ENCODE measurements at places on chromosomes 2 and 18. TPM values are rescaled to one million over a fixed set of nuclear protein-coding genes. Genes with fewer than 3 reads are reported as not detected.
A peak's percentile ranks its signal among the peaks of the same experiment; 100 is the strongest.

DNA sequence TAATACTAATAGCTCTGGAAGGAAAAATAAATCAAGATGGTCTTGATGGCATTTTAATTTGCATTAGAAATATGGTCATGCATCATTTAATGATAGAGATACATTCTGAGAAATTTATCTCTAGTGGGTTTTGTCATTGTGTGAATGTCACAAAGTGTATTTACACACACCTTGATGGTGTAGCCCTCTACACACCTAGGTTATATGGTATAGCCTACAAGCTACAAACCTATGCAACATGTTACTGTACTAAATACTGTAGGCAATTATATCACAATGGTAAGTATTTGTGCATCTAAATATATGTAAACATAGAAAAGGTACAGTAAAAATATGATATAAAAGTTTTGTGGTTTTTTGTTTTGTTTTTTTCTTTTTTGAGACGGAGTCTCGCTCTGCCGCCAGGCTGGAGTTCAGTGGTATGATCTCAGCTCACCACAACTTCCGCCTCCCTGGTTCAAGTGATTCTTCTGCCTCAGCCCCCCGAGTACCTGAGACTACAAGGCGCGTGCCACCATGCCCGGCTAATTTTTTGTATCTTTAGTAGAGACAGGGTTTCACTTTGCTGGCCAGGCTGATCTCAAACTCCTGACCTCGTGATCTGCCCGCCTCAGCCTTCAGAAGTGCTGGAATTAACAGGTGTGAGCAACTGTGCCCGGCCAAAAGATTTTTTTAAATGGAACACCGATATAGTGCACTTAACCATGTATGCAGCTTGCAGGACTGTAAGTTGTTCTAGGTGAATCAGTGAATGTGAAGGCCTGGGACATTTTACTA is 83.7 kb upstream of the UBXN4 start:
- no peak for DNase-seq

GRCh38 chr18:22155584-22155983 is 13.8 kb upstream of the GATA6 start:
- no peak for DNase-seq

The NEU4 gene
- total RNA-seq, result 0.22 TPM

The EMILIN2 gene
- 33.4 TPM for total RNA-seq

GRCh38 chr18:44080054-44080453 is 600.6 kb upstream of the SETBP1 start:
- DNase-seq, result peak; percentile 57

GRCh38 chr18:55396979-55397378 is 191.0 kb downstream of the TCF4 start:
- peak; percentile 54 for DNase-seq

The PLB1 gene
- 1.9 TPM for total RNA-seq

GRCh38 chr18:43192408-43192807 is 76.9 kb upstream of the RIT2 start:
- DNase-seq, result peak; percentile 47

The MBOAT2 gene
- 58.0 TPM for total RNA-seq

DNA sequence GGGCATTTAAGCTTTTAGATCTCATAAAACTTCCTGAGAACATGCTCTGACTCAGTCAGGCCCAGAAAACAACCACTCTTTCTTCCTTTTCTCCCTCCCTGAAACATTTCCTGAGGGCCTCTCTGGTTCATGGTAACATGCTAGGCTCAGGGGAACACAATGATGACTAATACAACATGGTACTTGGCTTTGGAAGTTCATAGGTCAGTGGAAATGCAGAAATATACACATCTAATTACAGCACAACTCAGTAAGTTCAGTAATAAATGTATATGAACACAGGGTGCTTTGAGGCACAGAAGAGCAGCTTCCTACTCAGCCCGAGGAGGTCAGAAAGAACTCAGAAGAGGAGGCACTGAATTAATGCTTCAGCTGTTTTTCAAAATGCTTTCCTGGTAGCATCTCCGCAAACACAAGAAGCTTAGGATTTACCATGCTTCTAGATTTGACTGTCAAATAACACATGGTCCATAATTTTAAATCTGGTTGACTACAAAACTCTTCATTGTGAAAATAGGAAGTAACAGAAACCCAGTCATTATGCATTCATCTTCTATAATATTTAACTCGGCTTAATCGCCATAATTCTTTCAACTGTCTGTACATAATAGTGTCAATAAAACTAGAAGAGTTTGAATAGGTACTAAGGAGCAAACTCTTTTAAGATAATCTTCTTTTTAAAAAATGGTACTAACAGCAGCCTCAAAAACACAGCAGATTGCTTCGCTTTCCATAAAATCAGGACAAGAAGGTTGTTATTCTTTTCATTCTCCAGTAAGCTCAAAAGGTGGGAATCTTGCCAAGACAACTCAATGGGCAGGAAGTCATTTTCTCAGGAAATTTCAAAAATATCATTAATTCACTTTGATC is 251.3 kb downstream of the DLGAP1 start:
- DNase-seq, result no peak

DNA sequence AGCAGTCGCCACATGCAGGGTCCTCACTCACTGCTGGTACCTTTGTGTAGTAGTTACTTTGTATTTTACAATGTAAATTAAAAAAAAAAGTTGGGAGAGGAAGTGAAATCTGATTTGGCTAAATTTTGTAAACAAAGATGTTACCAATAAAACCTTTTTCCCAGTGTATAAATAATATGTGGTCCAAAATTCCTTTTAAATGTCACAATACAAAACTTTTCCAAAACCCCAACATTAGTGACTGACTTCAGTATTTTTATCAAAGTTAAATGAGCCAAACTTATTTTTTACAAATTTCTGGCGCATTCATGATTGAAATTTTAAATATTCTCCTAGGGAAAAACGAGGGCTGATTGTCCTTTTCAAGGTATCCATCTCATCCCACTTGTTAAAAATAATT is 239.9 kb downstream of the AGAP1 start:
- no peak for DNase-seq

GRCh38 chr2:199405241-199405640 is 52.5 kb downstream of the SATB2 start:
- DNase-seq, result no peak

The UGT1A3 gene
- total RNA-seq, result not detected

The FAP gene
- 1.3 TPM for total RNA-seq

DNA sequence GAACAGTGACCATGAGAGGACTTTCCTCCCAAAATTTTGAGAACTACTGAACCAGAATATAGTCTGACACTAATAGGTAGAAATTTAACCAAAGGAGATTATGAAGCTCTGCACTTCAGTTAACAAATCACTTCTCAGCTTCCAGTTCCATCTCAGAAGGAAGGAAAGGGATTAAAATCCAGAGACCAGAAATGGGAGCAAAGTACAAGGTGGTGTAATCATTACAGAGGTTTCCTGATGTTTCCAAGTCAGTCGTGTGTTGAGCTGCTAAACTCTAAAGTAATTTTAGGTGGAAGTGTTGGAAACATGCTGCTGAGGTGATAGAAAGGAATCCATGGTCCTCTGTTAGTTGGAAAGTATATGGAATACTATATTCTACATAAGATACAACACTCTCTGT is 10.8 kb downstream of the TYMS start:
- DNase-seq, result no peak

- no peak for DNase-seq
These were observed 807.3 kb downstream of the NR4A2 start for GRCh38 chr2:155525199-155525598.

The CEP68 gene
- total RNA-seq, result 6.9 TPM

DNA sequence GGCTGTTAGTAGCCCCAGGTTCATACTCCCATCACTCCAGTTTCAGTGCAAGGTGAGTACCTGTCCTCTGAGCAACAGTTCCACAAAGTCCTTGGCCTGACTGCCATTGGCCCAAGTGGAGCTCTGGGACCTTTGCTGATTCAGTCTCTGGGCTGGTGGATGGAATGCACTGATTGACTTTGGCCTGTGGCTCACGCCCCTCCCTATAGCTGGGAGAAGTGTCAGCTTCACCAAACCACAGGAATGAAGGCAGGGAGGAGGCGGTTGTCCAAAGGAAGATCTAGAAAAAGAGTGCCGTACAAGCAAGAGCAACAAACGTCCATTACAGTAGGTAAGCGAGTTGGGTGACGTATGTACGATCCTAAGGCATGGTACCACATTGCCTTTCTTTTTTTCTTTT is 34.0 kb downstream of the QPCT start:
- DNase-seq, result peak; percentile 94

The AKAIN1 gene
- total RNA-seq, result not detected

- DNase-seq, result peak; percentile 45
These were observed 2.6 kb downstream of the TET3 start for GRCh38 chr2:73987109-73987947.

GRCh38 chr2:51401546-51401945 is 369.6 kb upstream of the NRXN1 start:
- DNase-seq, result no peak

- DNase-seq, result peak; percentile 82
These were observed 82.4 kb downstream of the AGPS start for GRCh38 chr2:177474998-177475397.

GRCh38 chr2:216775043-216775453 is 79.7 kb upstream of the IGFBP5 start:
- DNase-seq, result peak; percentile 99

DNA sequence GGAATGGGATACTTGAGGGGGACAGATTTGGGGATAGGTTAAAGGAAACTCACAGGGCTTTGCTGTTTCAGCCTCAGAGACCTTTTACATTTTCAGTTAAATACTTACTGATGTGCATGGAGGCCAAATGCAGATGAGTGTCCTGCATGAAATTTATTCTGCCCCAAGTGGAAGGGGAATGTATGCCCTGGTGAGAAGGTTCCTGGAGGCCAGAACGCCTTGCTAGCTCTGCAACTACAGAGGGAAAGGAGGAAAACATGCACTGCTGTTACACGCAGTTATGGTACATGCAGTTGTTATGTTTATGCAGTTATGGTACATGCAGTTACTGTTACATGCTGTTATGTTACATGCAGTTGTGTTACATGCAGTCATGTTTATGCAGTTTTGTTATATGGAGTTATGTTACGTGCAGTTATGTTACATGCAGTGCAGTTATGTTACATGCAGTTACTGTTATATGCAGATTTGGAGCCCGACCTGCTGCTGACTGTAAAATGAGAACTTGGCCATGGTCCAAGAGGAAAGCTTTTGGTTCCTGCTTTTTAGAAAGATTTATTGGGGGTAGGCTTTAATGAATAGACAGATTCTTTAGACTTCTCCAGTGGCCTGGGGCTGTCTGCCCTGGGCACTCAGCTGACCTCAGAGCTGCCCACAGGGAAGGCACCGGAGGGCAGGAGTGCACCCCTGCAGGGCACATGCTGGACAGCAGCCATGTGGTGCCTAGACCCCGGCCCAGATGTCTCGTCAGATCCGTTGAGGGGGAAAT is 84.1 kb downstream of the LDLRAD4 start:
- no peak for DNase-seq

The CLHC1 gene
- total RNA-seq, result 17.5 TPM
